ENCODE measurements at places on chromosomes 5 and 9.

DNA sequence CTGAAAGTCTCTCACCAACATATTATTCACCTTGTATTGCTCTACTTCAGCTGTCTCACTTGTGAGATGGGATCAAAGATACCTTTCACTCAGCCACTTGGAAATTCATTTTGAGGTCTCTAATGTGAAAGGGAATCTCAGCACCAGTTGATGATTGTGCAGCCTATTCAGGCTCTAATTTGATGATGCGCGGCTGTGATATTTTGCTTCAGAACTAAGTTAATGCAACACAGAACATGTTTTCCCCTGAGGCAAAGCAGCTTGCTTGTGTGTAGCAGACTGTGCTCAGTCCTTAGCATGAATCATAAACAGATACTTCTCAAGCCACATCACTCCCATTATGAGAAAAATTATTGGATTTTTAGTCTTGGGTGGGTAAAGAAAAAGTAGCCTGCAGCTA lies 378.8 kb downstream of the OSTF1 start:
- no peak for DNase-seq

DNA sequence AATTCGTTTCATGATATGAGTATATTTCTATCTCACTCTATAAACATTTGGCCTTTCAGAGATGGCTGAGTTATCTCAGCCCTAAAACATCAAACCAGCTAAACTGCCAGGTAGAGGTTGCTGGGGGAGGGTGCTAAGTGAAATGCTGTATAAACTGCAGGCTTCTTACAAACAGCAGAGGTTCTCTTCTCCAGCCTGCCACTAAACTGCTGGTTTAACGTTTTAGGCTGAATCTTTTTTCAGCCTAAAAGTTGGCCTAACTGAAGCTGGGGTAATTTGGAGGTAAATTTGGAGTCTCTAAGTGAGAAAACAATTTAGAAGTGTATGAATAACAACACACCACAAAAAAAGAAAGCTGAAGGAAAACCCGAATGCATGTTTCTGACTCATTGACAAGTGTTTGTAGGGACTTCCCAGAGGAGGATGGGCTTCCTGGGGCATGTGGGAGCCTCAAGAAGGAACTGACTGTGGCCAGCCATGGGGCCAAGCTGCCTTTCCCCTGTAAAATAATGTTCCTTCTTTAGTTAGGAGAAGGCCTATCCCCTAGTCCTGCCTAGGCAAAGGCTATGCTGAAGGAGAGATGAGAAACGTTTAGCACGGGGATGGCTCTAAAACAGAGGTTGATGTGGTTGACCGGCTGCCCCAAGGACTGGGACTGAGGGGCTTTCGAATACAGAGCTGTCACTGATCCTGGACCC lies 44.3 kb downstream of the SLC28A3 start:
- DNase-seq: peak; percentile 68

- no peak for DNase-seq
Observed at GRCh38 chr5:179554981-179555380, 4.6 kb downstream of the RUFY1 start.

DNA sequence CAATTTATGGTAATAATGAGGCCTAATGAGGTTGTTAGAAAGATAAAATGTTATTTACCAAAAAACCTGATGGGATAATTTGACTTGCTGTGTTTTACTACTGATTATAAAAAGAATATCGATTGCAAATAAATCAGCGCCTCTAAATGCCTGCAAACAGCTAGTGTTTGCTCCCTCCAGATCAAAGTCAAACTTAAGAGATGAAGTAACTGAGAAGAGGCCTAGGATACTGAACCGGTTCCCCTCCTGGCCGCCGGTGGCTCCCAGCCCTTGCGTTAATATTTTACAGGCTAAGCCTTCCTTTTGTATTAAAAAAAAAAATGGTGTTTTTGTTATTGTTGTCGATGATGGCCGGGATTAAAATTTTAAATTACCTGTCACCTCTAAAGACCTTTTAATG lies 2.6 kb downstream of the IRX1 start:
- DNase-seq: peak; percentile 50

- peak; percentile 69 for DNase-seq
Observed at GRCh38 chr9:88530051-88530450, 4.9 kb upstream of the NXNL2 start.

GRCh38 chr5:139403418-139403786 lies 487 bp downstream of the SPATA24 start:
- DNase-seq: no peak

DNA sequence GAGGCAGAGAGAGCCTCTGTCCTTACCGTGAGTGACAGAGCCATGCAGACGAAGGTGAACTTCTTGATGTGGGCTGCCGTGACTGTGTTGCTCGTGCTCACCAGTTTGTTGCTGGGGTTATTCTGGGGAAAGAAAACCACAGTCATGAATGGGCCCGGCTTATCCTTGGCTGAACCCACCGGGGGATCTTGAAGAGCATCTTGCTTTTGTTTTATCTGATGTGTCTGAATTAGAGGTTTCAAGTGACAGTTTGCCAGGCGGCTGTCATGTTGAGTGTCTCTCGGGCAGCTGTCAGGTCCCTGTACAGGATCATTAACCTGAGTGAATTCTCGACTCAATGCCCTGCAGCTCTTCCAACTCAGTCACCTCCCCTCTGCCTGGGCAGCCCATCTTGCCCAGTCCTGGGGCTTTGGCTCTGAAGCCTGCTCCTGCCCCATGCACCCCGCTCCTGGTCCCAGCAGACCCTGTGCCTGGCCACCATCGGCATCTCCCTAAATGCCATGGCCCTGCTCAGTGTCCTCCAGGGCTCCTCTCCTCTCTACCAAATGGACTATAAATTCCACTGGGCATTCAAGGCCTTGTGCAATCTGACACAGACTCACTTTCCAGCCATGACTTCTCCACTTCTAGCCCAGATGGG lies 77.4 kb downstream of the OTULIN start:
- no peak for DNase-seq

- peak; percentile 63 for DNase-seq
Observed at GRCh38 chr5:158133369-158133768, 274.4 kb upstream of the CLINT1 start.

- no peak for DNase-seq
Observed at GRCh38 chr9:101421653-101422065, 13.9 kb downstream of the ALDOB start.

DNA sequence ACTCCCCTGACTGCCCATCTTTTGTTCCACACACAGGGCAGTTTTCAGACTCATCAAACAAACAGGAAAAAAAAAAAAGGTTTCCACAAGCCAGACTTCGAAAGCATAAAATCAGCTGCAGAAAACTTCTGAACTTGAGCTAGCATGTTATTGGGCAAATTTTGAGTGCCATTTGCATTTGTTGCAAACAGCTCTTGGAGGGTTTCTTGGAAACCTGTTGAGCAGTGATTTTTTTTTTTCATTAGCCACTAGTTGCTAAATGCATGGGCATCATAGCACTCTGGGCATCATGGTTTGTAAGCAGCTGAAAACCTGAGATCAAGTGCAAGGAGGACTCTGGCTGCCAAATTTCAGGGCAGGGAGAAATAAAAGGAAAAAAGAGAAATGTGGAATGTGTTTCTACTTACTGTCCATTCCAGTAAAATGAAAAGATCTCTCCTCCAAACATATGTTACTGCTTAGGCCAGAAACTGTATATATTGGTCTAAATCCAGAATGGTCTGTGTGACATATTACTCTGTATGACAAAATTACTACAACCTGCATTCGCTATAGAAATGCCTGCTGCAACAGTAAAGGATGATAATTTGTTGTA lies 85.2 kb upstream of the SMIM23 start:
- no peak for DNase-seq

- DNase-seq: peak; percentile 87
Observed at GRCh38 chr5:136037001-136037705, 8.4 kb downstream of the TGFBI start.

DNA sequence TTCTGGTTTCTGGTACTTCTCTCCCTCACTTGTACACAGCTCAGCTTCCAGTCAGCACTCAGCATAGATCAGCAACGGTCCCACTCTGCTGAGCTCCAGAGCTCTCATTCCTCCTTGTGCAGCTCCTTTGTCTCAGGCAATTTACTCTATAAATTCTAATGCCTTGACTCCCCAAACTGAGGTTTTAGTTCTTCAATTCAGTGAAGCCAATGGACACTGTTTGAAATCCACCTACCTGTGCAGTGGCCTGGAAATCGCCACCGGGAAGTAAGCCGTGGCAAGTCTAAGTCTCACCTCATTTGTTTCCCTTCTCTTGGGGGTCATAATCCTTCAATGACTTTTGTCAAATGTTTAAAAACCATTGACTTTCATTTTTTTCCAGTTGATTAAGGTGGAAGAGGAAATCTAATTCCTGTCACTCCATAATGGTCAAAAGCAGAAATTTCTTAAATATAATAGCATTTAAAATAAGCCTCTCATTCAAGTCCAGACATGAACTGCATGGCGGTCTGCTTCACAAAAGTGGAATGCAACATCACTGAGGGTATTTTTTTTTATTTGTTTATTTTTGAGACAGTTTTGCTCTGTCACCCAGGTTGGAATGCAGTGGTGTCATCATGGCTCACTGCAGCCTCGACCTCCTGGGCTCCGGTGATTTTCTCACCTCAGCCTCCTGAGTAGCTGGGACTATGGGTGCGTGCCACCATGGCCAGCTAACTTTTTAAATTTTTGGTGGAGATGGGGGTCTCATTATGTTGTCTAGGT lies 79.6 kb downstream of the C7 start:
- no peak for DNase-seq

DNA sequence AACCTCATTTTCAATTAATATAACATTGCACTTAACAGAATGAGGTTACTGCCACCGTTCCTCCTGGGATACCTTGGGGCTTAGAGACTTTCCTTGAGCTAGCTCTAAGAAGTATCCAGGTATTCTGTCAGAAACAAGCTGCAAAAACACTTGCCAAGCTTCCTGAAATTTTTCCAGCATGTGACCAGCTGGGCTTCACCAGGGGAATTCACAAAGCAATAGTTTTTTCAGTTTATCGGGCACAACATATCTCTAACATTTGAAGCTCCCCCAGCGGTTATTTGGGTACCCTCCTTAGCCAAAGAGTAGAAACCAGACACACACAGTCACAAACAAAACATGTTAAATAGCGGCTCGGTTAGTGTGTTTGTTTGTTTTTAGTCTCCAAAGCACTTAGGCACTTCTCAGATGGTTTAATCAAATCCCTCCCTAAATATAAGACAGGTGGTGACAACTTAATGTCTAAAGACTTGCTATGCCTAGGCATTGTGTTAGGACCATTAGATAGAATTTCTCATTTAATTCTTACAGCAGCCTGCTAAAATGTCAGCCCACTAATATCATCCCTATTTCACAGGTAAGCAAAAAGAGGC lies 278.2 kb downstream of the GLIS3 start:
- no peak for DNase-seq

DNA sequence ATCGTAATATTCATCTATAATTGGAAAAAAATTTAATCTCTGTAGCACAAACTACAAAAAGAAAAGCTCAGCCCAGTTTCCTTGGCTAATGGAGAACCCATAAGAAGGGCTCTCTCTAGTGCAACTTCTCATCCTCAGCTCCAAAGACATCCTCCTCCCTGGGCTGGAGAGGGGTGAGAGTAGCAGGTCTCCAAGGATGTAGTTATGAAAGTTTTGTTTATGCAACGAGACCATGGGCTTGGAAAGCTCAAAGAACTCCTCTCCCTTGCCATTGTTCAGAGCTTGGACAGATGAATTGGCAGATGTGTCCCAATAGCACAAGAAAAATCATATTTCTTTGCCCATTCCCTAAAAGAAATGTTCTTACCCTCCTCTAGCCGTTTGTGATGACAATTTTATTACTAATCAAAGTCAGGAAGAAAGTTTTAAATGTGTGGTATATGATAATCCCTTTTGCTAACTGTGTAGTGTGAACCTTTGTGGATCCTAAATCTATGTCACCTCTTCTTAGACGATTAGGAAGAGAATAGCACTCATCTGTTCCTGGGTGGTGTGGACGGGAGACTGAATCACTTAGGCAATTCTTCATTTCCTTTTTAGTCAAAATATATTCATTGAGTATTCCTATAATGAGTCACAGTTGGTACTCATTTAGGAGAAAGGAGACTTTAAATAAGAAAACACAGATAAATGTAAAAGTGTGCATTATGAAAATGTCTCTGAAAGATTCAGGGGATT lies 52.2 kb downstream of the GARNL3 start:
- peak; percentile 38 for DNase-seq

DNA sequence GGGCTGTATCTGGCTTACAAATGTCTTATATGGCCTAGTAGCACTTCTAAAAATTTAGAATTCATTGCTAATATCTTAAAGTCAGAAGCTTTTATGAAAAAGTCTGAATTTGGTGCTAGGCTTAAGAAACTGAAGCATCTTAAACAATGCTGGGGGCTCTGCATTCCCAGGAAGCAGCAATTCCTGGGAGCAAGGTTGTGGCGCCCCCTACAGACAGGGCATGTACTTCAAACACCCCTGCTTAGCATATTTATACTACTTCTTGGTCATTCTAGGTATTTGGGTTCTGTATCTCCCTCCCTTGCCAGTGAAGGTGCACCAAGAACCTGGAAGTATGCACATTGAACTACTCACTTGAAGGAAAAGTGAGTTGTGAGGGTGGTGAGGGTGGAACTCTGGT lies 64.6 kb upstream of the GRIA1 start:
- no peak for DNase-seq

DNA sequence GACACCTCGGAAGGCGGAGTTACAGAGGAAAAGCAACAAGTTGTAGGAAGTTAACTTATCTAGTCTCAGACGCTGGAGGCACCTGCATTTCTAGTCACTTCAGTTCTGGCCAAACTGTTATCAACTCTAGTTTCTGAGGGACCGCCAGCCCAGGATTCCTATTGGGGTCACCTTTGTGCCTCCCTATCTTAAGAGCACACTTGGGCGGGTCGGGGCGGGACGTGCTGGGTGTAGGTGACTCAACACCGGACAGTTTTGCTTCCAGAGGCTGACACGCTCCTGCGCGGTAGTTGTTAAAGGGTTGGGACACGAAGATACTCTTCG lies 679 bp upstream of the KDM4C start:
- DNase-seq: peak; percentile 60

DNA sequence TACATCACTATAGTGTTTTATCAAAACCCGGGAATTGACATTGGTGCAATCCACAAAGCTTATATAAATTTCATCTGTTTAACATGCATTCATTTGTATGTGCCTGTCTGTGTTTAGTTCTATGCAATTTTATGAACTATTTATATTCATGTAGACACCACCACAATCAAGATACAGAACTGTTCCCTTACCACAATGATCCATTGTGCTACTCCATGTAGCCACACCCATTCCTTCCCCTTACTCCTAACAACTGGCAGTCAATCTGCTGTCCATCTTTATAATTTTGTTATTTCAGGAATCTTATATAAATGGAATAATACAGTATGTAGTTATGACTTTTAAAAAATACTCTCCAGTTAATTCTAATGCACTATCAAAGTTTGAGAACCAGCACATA lies 389.5 kb downstream of the HTR1A start:
- no peak for DNase-seq

- DNase-seq: no peak
Observed at GRCh38 chr9:127980060-127980705, 606 bp downstream of the EEIG1 start.

All from fibroblast of skin of right quadriceps (primary cell).